ENCODE measurements at places on chromosomes 4 and X.

DNA sequence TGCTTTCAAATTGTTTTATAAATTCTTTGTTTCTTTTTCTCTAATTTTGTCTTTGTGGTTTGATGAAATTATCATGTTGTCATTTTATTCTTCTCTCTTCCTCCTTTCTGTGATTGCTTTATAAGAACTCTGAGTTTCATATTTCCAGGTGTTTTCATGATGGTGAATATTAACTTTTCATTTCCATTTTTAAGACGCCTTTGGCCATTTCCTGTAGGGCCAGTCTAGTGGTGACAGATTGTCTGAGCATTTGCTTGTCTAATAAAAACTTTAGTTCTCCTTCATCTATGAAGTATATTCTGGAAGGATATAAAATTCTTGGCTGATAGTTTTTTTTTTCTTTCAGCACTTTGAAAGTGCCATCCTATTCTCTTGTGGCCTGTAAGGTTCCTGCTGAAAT, 128.1 kb downstream of the FAM13A start:
- peaks cover 16% of the 10 kb centered on the region for H3K4me1 ChIP-seq
- H3K36me3 ChIP-seq: peaks cover 7% of the 10 kb centered on the region
- H3K27me3 ChIP-seq: no peaks in the 10 kb centered on the region
- H3K27ac ChIP-seq: peak overlapping the region; percentile 23
- H3K4me3 ChIP-seq: no peak overlapping the region

DNA sequence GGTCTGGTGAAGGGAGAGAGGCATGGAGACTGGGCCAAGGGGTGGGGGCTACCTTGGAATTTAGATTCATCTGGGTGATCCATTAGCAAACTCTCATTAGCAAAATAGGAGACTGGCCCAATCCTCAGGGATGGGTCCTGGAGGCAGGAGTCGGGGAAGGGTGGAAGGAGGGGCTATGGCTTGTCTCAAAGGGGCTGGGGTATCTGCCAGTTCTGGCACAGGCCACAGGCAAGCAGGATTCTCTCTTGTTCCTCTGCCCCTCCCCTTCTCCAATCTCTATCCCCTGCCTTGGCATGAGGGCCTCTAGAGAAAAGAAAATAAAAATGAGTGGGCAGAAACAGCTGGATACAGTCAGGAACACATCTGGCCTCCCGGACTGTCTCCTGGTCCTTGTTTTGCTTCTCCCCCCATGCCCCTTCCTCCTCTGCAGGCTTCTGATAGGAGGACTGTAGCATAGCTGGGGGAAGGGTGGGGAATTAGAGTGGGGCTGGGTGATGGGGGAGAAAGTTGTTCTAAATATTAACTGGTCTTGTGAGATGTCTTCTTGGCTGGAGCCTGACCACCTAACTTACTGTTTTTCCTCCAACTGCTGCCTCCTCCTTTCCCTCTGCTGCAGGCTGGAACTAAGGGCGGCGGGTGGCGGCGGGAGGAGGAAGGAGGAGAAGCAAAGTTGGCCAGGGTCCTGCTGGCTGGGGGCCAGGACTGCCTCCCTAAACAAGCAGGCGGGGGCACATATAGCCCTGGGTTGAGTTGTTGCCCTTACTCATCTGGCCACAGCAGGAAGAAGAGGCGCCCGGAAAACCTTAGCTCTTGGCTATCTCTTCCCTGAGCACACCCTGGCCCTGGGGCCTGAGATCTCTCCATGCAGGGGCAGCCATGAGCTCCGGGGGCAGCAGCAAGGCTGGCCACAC, 53.3 kb upstream of the LAS1L start:
- no peaks in the 10 kb centered on the region for H3K27me3 ChIP-seq
- H3K4me1 ChIP-seq: no peaks in the 10 kb centered on the region

DNA sequence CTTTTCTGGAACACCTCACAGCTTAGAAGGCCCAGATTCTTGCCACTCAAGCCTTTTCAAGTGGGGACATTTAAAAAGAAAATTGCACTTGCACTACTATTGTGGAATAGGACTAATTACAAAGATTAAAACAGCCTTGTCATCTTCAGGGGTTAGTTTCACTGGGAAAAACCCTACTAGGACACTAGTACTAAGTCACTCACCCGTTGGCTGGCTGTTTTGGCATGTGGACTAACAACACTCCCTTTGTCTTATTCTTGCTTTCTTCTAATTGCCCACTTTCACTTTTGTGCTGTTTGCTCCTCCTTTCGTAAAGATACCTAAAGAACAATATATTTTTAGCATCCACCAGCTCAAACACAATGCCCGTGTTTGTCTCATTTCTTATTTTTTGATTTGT, 200.9 kb upstream of the MID1 start:
- no peaks in the 10 kb centered on the region for H3K27me3 ChIP-seq
- no peaks in the 10 kb centered on the region for H3K36me3 ChIP-seq
- H3K27ac ChIP-seq: no peak overlapping the region
- DNase-seq: no peak
- H3K4me1 ChIP-seq: no peaks in the 10 kb centered on the region

DNA sequence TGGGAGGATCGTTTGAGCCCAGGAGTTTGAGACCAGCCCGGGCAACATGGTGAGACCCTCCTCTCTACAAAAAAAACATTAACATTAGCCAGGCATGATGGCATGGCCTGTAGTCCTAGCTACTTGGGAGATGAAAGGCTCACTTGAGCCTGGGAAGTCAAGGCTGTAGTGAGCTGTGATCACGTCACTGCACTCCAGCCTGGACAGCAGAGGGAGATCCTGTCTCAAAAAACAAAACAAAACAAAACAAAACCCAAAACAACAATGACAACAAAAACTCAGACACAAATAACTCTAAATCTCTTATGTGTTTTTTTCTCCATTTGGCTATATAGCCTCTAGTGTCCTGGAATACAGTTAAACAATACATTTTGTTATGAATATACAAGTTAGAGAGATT, 127.3 kb upstream of the STK26 start:
- no peaks in the 10 kb centered on the region for H3K36me3 ChIP-seq
- no peak overlapping the region for H3K27ac ChIP-seq
- DNase-seq: no peak
- no peaks in the 10 kb centered on the region for H3K27me3 ChIP-seq
- H3K4me3 ChIP-seq: no peak overlapping the region

DNA sequence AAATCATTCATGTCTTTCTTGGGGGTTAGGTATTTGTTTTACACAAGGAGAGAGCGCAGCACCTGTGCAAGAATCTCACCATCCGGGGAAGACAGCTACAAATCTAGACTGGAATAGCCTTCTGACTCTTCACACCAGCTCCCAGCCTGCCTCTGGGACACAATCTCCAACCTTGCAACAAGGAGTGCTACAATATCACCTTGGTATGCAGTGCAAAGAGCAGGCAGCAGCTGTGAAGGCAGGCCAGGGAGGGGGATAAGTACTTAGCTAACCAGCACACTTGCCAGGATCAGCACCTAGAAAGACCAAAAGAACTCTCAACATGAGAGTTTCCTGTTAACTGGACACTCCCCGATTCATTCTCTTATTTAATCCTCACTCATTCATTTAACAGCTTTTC, 235.3 kb downstream of the AR start:
- H3K27ac ChIP-seq: no peak overlapping the region
- H3K36me3 ChIP-seq: no peaks in the 10 kb centered on the region
- no peak overlapping the region for H3K4me3 ChIP-seq

- no peaks in the 10 kb centered on the region for H3K36me3 ChIP-seq
- no peak overlapping the region for H3K27ac ChIP-seq
- no peak overlapping the region for H3K4me3 ChIP-seq
- DNase-seq: no peak
- peaks cover 2% of the 10 kb centered on the region for H3K4me1 ChIP-seq
- peaks cover 7% of the 10 kb centered on the region for H3K27me3 ChIP-seq
These were observed 49.0 kb downstream of the SYTL5 start for GRCh38 chrX:38055170-38055847.

DNA sequence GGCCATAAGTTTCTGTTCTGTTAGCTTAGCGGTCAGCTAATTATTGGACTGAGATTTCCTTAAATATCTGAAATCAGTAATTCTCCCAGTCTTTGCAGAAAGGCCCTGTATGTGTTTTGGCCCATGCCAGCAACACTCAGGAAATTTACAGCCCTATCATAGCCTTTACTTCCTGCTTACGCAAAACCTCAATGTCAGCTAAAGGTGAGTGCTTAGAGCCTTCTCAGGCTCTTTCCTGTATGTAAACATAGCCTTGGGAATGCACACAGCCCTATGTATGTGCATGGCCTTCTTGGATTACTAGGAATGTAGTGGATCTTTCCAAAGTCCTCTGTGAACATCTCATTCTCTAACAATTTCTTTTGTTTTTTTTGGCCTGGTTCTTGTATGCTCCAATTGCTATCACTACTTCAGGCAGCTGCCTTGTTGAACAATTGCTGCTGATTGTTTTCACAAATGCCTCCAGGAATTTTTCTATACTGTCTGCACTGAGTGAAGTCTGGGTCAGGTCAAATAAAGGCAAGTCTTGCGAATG, 200.0 kb downstream of the PPP1R2C start:
- no peaks in the 10 kb centered on the region for H3K36me3 ChIP-seq
- no peak overlapping the region for H3K27ac ChIP-seq
- no peak for DNase-seq
- H3K27me3 ChIP-seq: no peaks in the 10 kb centered on the region
- H3K4me3 ChIP-seq: no peak overlapping the region
- H3K4me1 ChIP-seq: peaks cover 10% of the 10 kb centered on the region

DNA sequence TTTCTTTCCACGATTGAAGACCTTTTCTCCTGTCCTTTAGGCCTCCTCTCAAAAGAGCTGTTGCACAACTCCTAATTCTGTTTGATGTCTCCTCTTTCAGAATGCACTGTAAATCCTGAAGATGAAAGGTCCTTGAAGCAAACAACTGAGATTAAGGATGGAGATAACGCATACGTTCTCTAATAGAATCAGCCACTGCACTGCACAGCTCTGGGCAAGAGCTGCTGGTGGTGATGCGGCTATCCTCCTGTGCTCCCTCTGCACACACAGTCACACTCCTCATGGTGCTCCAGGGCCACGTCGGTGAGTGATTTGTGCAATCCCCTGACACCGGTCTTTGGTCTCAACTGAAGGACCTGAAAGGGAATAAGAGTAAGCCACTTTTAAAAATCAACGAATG, 208.7 kb downstream of the PDGFC start:
- no peaks in the 10 kb centered on the region for H3K27me3 ChIP-seq
- no peaks in the 10 kb centered on the region for H3K4me1 ChIP-seq
- H3K27ac ChIP-seq: no peak overlapping the region
- no peak overlapping the region for H3K4me3 ChIP-seq
- no peaks in the 10 kb centered on the region for H3K36me3 ChIP-seq
- DNase-seq: no peak

- H3K27ac ChIP-seq: no peak overlapping the region
- H3K27me3 ChIP-seq: peaks cover 46% of the 10 kb centered on the region
- H3K4me1 ChIP-seq: peaks cover 15% of the 10 kb centered on the region
- H3K36me3 ChIP-seq: peaks cover 12% of the 10 kb centered on the region
These were observed 61.4 kb upstream of the LGI2 start for GRCh38 chr4:25092139-25092538.

DNA sequence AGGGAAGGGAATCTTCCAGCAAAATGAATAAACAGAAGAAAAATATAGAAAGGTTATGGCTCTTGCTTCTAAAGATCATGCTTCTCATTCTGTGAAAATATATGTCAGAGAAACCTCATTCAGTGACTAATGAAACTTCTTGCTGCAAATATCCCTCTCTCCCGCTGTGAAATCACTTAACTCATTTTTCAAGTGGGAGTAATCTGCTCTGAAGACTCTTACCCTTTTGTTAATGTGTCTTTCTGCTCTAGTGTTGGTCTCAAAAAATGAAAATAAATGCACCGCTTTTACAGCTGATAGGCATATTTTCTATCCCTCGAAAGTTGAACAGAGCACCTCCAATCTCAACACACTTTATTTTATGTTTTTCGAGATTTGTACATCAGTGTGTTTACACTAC, 252.3 kb downstream of the NLGN4X start:
- no peak overlapping the region for H3K4me3 ChIP-seq
- no peaks in the 10 kb centered on the region for H3K27me3 ChIP-seq
- no peaks in the 10 kb centered on the region for H3K36me3 ChIP-seq
- DNase-seq: no peak

DNA sequence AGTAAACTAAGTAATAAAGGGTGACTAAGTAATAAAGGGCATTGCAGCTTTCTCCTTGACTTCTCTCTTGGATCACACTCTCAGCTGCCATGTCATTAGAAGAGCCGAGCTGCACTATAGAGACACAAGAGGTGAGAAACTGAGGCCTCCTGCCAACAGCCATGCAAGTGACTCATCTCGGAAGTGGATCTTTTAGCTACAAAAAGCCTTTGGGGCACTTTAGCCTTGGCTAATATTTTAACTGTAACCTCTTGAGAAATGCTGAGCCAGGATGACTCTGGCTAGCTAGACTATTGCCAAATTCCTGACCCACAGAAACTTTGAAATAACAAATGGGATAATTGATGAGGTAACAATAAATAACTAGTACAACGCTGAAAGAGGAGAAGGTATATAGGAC, 1.5 kb upstream of the NEIL3 start:
- H3K36me3 ChIP-seq: no peaks in the 10 kb centered on the region
- no peak overlapping the region for H3K27ac ChIP-seq
- no peaks in the 10 kb centered on the region for H3K27me3 ChIP-seq

- H3K27me3 ChIP-seq: no peaks in the 10 kb centered on the region
- no peak overlapping the region for H3K4me3 ChIP-seq
- H3K27ac ChIP-seq: no peak overlapping the region
- H3K4me1 ChIP-seq: no peaks in the 10 kb centered on the region
- no peak for DNase-seq
These were observed 130.0 kb upstream of the MAP9 start for GRCh38 chr4:155506745-155507144.

All from naive thymus-derived CD8-positive, alpha-beta T cell (primary cell).